ENCODE measurements at places on chromosomes 16 and 17. TPM values are rescaled to one million over a fixed set of nuclear protein-coding genes. Genes with fewer than 3 reads are reported as not detected.

Gene LRRC75A
- total RNA-seq: not detected

Gene MGAT5B
- total RNA-seq: 0.07 TPM

Gene PRSS22
- total RNA-seq: 0.24 TPM

Gene MAPT
- total RNA-seq: 2.1 TPM

Gene C16orf54
- total RNA-seq: not detected

Gene CACNA1H
- 0.40 TPM for total RNA-seq

Gene CHST6
- 0.32 TPM for total RNA-seq

Gene TBC1D26
- not detected for total RNA-seq

Measured in HepG2 (cell line).